ENCODE measurements at places on chromosomes 11 and 22.

DNA sequence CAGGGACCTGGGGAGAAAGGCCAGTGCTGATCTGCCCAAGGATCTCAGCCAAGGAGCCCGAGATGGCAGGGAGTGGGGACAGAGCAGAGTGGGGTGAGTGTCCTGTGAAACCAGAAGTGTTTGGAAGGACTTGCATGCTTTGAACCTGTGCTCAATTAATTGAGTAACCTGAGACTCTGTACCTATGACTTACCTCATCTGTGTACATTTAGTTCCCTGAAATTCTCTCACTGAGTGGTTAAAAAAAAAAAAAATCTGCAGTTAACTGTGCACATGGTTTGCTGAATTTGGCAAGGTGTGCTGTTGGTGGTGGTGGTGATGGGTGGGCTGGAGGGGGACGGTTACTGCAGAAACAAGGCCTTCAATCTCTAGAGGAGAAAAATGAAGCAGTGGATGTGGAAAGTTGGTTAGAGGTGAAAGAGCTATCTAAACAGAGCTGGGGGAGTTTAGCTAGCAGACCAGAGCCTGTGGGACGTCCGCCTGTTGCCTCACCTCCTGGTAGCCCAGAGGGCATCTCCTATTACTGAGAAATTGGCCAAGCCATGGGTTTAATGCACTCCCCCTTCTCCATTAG is 8.3 kb upstream of the SORL1-AS1 start:
- DNase-seq = no peak

DNA sequence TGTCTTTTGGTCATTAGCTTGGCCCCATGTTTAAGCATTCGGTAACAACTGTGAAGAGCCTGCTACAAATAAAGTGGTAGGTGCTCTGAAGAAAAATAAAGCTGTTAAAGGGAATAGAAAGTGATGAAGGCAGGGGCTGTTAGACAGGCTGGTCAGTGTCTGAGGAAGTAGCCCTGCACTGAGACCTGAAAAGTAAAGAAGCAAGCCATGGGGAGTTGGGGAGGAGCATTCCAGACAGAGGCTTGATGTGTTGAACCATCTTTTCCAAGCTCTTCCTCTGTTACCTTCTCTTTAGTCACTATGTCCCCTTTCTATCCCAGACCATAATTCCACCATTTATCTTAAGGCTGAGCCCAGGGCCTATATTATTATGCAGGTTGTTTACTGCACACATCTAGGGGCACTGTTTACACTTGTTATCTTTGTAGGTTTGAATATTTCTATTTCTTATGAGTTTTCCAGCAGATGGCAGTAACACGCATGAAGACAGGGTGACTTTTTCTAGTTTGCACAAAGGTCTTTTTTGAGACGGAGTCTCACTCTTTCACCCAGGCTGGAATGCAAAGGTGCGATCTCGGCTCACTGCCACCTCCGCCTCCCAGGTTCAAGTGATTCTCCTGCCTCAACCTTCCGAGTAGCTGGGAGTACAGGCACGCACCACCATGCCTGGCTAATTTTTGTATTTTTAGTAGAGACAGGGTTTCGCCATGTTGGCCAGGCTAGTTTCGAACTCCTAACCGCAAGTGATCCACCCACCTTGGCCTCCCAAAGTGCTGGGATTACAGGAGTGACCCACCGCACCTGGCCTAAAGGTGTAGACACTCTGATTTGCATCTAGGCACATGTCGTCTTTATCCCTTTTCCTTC is 23.0 kb downstream of the ZFTA start:
- no peak for DNase-seq

DNA sequence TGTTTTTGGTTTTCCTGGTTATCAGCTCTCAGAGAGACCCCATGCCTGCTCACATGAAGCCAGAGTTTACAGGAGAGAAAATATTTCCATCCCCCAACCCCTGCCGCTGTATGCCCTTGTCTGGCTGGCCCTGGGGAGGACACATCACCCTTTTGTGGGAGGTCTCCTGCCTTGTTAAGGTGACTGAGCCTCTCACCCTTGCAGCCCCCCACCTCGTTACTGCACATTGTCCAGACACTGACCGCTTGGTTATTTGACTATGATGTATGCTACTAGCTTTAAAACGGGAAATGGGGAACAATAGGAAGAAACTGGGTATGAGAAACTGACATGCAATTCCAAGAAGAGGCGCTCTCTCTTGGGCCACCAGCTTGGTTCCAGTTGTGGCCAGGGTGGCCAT is 51.1 kb upstream of the RFPL3 start:
- DNase-seq = no peak

DNA sequence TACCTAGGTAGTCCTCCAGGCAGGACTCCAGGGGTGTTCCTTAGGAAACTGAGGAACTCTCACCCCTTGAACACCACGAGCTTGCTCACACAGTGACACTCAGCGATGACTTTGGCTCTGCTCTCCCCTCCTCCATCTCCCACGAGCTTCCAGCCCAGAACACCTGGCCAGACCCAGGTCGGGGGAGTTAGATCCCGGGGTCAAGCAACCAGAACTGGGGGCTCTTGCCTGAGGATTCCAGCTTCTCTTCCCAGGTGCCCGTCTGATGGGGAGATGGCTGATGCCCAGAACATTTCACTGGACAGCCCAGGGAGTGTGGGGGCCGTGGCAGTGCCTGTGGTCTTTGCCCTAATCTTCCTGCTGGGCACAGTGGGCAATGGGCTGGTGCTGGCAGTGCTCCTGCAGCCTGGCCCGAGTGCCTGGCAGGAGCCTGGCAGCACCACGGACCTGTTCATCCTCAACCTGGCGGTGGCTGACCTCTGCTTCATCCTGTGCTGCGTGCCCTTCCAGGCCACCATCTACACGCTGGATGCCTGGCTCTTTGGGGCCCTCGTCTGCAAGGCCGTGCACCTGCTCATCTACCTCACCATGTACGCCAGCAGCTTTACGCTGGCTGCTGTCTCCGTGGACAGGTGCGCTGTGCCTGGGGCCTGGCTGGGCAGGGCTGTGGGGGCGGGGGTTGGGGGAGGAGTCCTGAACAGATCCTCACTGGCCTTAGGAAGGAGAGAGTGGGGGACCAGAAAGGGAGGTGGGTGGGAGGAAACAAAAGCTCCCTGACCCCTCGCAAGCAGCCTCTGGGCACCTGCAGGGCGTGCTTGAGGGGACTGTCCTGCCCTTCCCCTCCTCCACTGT is at the start of gene GALR3:
Gene GALR3 (plus strand): TSS at position 249 of the 852 bp plus-strand sequence. CDS start 25 bp downstream, at position 274.
- no peak for DNase-seq

DNA sequence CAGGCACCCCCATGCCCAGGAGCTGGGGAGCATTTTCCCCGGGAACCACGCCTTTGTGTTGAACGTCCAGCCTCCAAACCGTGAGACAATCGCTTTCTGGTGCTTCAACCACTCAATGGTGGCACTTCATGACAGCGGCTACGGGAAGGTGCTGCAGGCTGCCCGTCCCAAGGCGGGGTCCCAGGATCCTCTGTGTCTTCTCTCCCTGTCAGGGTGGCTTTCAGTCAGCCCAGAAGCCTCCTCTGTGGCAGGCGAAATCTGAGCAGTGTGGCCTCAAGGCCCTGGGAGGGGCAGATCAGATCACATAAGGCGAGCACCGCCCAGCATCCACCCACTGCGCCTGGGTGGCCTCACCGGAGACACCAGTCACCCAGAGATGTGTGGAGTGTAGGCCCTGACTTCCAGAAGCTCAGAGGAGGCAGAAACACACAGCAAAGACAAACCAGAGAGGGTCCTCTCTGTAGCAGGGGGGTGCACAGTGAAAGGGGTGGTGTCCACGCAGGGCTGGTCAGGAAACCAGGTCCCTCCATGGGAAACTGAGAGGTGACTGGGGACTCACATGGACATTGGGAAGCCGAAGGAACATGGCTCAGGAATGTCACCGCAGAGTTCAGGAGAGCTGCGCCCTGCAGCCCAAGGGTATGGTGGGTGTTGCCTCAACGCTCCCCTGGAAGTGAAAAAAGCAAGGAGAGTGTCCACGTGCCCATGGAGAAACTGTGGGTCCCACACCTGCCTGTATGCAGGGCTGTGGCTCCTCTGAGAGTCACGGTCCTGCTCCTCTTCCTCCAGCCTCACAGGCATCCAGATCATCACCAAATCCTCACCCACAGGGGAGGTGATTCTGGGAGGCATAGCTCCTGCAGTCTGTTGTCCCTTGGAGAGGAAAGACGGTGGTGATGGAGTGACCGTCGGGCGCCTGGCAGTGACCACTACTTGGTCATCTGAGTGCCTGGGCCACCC is 1420.7 kb downstream of the TBC1D22A start:
- DNase-seq = no peak

- no peak for DNase-seq
These were observed 20.0 kb downstream of the PRR5L start for GRCh38 chr11:36316049-36316448.

- no peak for DNase-seq
These were observed 6.0 kb upstream of the DRD2 start for GRCh38 chr11:113481226-113481625.

DNA sequence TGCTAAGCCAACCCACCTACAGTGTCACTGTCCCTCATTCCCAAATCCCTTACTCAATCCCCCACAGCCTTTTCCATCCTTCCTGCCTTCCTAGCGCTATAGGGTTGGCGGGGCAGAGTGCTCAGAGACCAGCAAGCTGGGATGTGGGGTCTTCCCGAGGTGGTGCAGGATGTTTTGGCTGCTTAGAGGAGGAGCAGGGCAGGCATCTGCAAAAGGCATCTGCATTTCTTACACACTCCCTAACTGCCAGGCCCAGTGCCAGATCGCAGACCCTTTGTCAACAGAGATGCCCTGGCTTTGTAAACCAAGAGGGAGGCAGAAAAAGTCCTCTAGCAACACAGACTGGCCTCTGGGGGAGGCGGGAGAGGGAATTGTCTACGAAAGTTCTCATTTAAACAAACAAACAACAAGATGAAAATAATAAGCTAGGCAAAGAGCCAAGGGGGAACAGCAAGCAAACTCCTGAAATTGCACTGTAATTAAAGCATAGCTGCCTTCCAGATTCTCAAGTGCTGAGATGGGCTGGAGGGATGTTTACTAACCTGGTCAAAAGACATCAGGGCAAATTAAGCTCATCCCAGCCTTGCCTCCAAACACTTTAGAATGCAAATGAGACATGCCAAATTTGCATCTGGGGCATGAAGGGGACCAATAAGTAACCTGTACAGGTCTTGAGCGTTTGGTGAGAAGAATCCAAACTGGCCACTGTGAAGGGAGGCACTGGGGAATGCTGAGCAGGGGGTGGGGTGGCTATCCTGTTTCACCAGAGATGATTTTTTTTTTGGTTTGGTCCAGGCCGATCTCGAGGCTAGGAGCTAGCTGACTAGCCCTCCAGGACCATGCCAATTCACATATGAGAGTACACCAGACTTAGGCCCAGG is 38.1 kb upstream of the ADA2 start:
- DNase-seq = no peak

DNA sequence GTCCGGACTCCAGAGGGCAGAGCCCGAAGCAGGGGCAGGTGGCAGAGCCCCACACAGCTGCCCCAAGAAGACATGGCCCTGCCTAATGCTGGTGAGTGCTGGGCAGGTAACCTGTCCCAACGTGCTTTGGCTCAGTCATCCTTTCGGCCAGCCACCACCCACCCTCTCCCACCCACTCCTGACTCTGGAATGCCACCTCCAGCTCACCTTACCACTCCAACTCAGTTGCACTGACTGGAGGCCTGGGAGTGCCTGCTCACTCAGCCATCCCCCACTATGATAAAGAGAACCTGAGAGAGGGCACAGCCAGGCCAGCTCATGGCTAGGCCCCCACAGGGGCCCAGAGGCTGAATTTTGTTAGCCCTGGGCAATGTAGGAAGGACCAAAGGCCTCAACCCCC is 53.8 kb upstream of the MPEG1 start:
- no peak for DNase-seq

- DNase-seq = no peak
These were observed 144.6 kb upstream of the PITPNB start for GRCh38 chr22:28063656-28064055.

GRCh38 chr11:13857828-13858227 is 104.7 kb upstream of the SPON1 start:
- DNase-seq = no peak

GRCh38 chr22:47206666-47207218 is 444.3 kb downstream of the TBC1D22A start:
- no peak for DNase-seq

GRCh38 chr22:45413368-45414211 is at the start of the genes RIBC2 and SMC1B:
TSS of gene RIBC2 (plus strand) at chr22:45413693. CDS start at chr22:45413887, 194 bp downstream.
TSS of gene SMC1B (minus strand) at chr22:45413599. CDS start at chr22:45413567, 32 bp downstream.
- DNase-seq = peak; percentile 51

- no peak for DNase-seq
These were observed 192.6 kb upstream of the E2F8 start for GRCh38 chr11:19433367-19433766.

DNA sequence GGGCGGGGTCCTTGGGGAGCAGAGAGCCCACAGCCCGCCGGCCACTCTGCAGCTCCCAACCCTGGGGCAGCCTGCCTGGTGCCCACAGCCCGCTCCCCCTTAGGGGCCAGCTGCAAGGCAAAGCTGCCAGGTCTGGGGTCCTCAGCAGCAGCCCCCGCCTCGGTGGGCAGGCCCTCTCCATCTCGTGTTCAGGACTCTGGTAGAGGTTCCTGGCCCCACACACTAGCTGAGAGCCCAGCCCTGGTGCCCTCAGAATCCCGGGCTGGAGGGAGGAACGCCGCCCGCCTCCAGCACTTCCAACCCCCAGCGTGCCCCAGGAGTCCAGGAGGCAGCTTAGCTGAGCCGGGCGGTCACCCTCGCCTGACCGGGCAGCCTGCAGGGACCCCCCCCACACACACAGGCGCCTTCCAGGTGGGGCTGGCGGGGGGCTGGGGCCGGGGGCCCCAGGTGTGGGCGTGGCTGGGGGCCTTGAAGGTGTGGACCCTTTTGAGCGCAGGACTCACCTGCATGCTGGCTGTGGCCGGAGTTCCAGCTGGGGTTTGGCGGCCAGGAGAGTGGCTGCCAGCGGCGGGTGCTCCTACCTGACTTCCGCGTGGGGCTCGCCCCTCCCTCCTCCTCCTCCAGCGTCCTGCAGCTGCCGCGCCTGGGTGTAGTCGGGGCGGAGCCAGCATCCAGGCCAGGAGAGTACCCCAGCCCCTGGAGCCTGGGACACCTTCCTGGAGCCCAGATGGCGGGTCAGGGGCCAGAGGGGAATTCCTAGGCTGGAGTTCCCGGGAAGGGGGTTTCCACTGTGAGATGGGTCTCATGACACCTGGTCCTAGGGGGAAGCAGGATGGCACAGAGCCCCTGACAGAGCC is at the start of gene ANO9:
Gene ANO9 (minus strand): TSS at position 594 of the 857 bp plus-strand sequence. CDS start 85 bp downstream, at position 509.
- DNase-seq = no peak

All from GOT3 (cell line).